ENCODE measurements at places on chromosomes 7 and 10. TPM values are rescaled to one million over a fixed set of nuclear protein-coding genes. Genes with fewer than 3 reads are reported as not detected.

Gene PTF1A
- total RNA-seq = not detected

Gene MAGI2
- 0.93 TPM for total RNA-seq

Gene SMKR1
- 0.22 TPM for total RNA-seq

Gene PRSS1
- not detected for total RNA-seq

Gene TMEM178B
- total RNA-seq = not detected

Data from Karpas-422 (cell line).